Mucosa of descending colon (tissue), 3 donors: ENCODE measurements at places on chromosomes 4 and X.

- no peak for DNase-seq
Measured at GRCh38 chr4:57075367-57075766, 34.8 kb downstream of the IGFBP7 start.

- DNase-seq: no peak
Measured at GRCh38 chr4:107970063-107970798, 19.5 kb upstream of the HADH start.

DNA sequence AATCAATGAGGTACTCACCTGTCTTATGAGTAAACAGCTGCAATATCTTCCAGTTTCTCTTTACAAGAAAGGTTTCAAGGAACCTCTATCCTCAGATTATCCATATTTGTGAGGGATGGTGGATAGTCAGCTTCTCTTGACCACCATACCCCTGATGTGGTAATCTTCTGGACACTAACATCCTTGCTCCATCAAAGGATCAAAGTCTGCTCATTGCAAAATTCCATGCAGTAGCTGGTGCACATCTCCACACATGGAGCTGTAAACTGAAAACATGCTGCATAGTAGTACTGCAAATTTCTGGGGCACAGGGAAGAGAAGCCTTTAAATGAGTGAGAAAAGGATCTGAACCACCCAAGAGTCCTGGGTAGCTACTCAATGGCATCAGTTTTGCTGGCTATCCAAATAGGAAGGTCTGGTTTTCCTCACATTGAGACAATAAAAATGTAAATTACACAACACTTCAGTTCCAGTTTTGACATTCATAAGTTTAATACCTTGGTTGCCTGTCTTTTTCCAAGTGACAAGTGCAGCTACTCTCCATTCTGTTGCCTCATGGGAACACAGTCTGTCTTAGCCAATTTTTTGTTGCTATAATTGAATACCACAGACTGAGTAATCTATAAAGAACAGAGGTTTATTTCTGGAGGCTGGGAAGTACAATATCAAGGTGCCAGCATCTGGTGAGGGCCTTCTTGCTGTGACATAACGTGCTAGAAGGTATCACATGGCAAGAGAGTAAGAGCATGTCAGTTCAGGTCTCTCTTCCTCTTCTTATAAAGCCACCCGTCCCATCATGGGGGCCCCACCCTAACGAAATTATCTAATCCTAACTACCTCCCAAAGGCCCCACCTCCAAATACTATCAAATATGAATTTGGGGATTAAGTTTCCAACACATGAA, 34.4 kb upstream of the ARHGEF6 start:
- no peak for DNase-seq

DNA sequence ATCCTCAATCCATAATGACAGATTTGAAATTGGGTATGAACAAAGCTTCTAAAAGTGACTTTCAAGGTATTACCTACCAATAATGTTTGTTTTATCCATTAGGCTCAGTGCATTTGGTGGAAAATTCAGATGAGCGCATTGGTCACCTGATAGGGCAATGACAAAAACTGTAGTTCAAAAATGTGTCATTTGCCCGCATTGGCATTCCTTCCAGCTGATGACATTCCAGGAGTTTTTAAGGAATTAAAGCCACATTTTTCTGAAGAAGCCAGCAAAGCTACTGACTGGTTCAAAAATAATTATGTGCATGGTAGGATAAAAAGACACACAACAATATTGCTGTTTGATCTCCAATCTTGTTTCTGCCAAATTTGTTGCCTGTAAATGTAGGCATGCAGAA, 473.4 kb upstream of the CPEB2 start:
- no peak for DNase-seq

- DNase-seq: no peak
Measured at GRCh38 chr4:55609393-55609866, 17.4 kb upstream of the PDCL2 start.

GRCh38 chr4:90162566-90162965, 35.4 kb downstream of the CCSER1 start:
- DNase-seq: no peak

GRCh38 chr4:46975812-46976553, 17.4 kb downstream of the GABRA4 start:
- no peak for DNase-seq

- DNase-seq: no peak
Measured at GRCh38 chr4:41949531-41949930, 14.3 kb downstream of the TMEM33 start.

DNA sequence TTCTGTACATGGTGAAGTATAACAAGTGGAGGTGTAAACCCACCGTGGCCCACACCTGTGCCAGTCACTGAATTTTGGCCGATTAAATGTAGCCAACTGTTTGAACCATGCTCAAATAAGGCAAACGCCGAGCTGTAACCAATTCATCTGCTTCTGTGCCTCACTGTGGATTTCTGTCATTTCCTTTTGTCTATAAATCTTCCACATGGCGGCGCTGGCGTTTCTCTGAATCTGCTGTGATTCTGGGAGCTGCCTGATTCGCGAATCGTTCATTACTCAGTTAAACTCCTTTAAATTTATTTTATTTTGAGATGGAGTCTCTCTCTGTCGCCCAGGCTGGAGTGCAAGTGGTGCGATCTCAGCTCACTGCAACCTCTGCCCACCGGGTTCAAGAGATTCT, 19.2 kb downstream of the SUPT20HL2 start:
- DNase-seq: peak; percentile 16

DNA sequence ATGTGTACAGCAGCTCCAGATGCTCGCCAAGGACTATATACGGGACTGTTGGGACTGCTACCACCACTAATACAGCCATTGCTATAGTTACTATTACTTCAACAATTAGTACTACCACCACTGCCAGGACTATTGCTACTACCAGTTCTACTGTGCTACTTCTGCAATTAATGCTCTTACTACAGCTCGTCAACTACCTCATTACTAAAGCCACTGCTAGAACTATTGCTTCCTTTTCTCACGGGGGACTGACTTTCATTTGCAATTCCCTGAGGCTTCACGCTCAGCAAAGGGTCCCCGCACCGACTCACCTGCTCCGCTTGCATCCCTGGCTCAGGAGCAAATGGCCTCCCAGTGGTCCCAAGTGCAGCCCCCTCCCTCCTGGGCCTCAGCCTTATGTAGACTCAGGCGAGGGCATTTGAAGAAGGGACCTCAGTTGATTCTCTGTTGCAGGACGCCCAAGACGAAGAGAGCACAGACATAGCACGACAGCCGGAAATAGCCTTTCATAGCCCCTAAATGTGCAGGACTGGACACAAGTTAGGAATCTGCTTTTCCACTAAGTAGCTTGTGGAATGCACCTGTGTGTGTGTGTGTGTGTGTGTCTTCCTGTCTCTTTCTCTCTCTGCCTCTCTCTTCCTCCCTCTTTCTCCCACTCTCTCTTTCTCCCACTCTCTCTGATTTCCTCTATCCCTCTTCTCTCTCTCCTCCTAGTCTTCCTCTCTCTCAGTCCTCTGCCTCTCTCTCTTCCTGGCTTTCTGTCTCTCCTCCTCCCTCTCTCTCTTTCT, 294.8 kb downstream of the ASMT start:
- no peak for DNase-seq

DNA sequence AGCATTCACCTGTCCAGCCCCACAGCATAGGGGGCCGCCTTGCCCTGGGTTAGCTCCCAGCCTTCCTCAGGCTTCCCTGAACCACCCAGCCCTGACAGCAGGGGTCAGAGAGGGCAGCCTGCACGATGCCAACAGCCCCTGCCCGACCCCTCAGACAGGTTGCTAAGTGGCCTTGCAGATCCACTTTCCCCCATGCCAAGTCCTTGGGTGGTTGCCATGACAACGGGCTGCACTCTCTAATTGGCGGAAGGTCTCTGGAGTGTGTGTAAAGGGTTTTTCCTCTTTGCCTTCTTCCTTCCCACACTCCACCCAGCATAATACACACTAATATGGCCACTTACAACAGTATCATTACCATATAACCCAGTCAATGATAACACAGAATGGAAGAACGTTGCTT, 99.6 kb upstream of the AFAP1 start:
- DNase-seq: peak; percentile 57

GRCh38 chr4:122218762-122219161, 66.6 kb downstream of the BLTP1 start:
- DNase-seq: no peak
